Type B pancreatic cell (in vitro differentiated cells): ENCODE measurements at places on chromosomes 7 and 10. TPM values are rescaled to one million over a fixed set of nuclear protein-coding genes. Genes with fewer than 3 reads are reported as not detected.

DNA sequence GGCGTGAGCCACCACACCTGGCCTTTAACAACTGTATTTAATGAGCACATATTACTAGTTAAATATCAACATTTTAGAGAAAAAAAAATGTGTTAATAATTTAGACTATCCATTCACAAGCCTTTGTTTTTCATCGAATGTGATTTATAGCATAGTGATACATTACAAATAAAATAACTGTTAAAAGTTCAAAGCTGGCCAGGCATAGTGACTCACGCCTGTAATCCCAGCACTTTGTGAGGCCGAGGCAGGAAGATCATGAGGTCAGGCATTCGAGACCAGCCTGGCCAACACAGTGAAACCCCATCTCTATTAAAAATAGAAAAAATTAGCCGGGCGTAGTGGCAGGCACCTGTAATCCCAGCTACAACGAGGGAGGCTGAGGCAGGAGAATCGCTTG lies 72.7 kb downstream of the HACD1 start:
- DNase-seq: no peak
- no peaks in the 10 kb centered on the region for H3K36me3 ChIP-seq
- no peak overlapping the region for H3K27ac ChIP-seq
- peaks cover 6% of the 10 kb centered on the region for H3K4me1 ChIP-seq
- H3K4me3 ChIP-seq: no peak overlapping the region

GRCh38 chr7:114021135-114021534 lies 102.3 kb upstream of the PPP1R3A start:
- peaks cover 3% of the 10 kb centered on the region for H3K27me3 ChIP-seq
- H3K4me3 ChIP-seq: no peak overlapping the region
- H3K27ac ChIP-seq: no peak overlapping the region
- H3K4me1 ChIP-seq: no peaks in the 10 kb centered on the region
- no peaks in the 10 kb centered on the region for H3K36me3 ChIP-seq

GRCh38 chr7:1706721-1707613 lies 36.9 kb downstream of the ELFN1 start:
- no peak overlapping the region for H3K27ac ChIP-seq
- H3K27me3 ChIP-seq: peaks cover 8% of the 10 kb centered on the region
- DNase-seq: peak; percentile 61
- no peaks in the 10 kb centered on the region for H3K4me1 ChIP-seq
- no peak overlapping the region for H3K4me3 ChIP-seq

The EBLN1 gene
- not detected in 2 replicates for total RNA-seq

The DOCK1 gene
- total RNA-seq: 61.6 and 67.4 TPM in 2 replicates
